ENCODE measurements at places on chromosomes 1 and 21.

DNA sequence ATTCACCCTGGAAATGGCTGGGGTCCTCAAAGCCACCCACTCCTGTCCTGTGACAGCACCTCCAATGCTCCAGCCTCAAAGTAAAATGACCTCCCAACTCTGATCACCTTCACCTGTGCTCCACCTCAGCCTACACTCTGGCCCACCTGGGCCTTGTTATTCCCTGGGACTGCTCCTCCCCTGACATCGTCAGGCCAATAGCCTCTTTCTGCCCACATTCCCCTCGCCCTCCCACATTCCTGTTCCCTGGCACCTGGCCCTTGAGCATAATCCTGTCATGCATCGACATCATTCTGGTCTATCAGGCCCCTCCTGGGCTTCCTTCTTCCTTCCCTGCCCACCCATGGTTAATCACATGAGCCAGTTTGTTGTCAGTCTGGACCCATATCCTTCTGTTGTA is 13.2 kb upstream of the BCAR3 start:
- no peak for DNase-seq

DNA sequence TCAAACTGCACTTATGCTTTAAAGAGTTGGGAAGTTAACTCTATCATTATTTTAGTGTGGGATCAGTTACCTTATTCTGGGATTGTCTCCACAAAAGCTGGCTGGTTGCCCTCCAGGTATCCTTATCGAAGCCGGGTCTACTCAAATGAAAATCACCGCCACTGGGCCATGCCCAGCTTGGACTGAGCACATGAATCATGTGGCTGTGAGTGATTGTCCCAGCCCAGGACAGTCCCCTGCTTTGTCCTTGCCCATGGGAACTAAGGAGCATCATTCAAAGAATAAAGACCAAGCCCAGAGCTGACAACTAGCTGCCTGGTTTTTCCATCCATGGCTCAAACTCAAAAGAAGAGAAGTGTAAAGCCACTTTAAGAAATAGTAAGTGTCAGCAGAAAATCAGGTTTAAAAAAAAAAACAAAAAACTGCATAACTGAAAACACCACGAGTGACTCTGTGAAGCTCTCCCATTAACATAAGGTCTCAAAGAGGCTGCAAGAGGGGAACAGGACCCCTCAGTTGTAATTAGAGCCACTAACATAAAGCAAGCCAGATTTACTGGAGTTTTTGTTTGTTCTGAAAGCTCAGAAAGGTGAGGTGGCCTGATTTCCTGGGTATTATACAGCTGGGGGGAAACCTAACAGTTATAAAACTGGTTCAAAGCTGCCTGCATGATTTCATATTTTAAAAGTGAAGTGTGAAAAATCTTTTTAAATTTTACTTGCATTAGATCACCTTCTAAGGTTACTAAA is 91.5 kb downstream of the KIF14 start:
- no peak for DNase-seq

DNA sequence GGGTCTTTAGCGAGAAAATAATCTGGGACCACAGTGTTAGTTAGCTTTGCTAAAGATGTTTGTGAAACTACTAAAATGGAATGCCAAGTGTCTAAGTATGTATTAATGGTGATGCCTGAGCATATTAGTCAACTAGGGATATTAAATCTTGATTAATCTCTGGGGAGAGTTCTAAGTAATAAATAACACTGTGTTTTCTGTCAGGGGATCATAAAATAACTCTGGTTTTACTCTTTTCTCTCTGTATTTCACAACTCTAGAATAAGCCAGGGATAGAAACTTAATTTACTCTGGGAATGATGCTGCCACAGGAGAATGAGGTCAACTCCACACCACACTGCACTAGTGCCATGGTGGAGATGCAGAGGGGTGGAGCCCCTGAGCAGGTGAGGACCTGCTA is 399.2 kb downstream of the PTBP2 start:
- DNase-seq = no peak

GRCh38 chr21:38820471-38821239 is 14.9 kb downstream of the ETS2 start:
- DNase-seq = no peak

- peak; percentile 49 for DNase-seq
These were observed at the start of gene PIK3CD for GRCh38 chr1:9651565-9652378. Gene PIK3CD, plus strand, starts transcription at chr1:9651731. Its CDS starts 58,725 bp downstream, at chr1:9710456.

DNA sequence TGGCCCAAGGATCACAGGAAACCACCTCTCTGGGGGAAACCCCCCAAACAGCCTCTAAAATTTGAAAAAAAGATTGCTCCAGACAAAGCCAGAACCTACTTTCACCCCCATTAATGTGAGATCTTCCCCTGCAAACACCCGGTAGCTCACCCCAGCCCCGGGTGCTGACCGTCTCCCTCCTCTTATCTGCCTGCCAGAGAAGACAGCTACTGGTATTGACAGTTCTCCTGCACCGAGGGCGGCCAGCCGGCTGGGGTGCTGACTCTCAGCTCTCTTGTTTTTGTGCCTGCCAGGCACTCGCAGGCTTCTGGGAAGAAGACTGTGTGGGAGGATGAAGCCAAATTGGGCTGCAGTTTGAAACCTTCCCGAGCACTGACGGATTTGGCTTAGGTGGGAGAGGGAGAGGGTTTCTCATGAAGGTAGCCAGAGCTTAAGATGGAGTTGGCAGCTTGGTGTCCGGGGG is 48.2 kb downstream of the RASSF5 start:
- DNase-seq = peak; percentile 61

- peak; percentile 47 for DNase-seq
These were observed 10.4 kb upstream of the PPT1 start for GRCh38 chr1:40107290-40107959.

DNA sequence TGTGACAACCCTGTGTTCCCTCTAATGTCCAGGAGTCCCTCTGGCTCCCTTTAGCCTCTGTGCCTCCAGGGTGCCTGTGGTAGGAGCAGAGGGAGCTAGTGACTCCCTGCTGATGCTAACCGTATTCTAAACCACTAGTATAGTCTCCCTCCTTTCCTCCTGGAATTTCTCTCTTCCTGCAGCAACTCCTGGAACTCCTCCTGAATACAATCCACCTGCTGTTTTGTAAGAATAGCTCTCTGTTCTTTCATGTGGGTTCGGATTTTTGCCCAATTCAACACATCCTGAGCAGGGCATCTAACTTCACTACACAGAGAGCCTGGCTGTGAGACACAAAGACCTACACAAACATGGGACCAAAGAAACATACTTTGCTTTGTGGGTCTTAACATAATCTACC is 107.9 kb downstream of the RUNX1 start:
- DNase-seq = no peak

- peak; percentile 83 for DNase-seq
These were observed 35.8 kb upstream of the H6PD start for GRCh38 chr1:9198538-9199361.

DNA sequence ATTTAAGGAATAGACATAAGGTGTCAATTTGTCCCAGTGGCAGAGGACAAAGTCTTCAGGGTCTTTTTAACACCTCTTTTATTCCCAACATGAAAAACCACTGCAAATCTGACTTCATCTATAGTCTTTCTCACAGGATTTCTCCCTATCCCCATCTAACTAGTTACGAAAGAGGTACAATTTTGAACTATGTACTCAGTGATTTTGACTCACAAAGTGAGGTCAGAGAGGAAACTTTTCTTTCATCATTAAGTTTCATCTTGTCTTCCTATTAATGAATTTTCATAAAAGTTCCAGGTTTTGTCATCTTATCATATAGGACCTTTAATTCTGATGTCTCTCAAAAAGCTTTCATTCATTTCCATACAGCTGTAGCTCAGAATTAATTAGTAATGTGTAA is 63.3 kb downstream of the ASH1L start:
- no peak for DNase-seq

DNA sequence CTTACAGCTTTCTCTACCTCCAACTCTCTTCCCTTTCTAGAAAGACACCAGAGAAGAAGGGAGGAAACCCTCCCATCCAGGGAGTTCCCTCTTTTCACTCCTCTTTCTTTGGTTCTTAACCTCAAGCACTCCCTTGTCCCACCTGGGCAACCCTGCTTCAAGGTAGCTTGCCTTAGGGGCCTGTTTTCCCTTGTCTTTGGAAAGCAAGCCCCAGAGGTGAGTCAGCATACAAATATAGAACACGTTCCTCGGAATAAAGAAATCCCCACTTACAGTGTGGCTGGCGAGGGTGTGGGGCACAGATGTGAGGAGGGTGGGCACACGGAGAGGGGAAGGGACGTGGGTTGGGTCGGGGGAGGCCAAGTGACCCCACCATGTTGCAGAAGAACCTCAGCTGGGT is 26.1 kb upstream of the KCNE2 start:
- no peak for DNase-seq

- peak; percentile 76 for DNase-seq
These were observed at the start of gene IL19 for GRCh38 chr1:206770531-206771337. Gene IL19, plus strand, starts transcription at chr1:206770773. Its CDS starts 65,890 bp downstream, at chr1:206836663.

DNA sequence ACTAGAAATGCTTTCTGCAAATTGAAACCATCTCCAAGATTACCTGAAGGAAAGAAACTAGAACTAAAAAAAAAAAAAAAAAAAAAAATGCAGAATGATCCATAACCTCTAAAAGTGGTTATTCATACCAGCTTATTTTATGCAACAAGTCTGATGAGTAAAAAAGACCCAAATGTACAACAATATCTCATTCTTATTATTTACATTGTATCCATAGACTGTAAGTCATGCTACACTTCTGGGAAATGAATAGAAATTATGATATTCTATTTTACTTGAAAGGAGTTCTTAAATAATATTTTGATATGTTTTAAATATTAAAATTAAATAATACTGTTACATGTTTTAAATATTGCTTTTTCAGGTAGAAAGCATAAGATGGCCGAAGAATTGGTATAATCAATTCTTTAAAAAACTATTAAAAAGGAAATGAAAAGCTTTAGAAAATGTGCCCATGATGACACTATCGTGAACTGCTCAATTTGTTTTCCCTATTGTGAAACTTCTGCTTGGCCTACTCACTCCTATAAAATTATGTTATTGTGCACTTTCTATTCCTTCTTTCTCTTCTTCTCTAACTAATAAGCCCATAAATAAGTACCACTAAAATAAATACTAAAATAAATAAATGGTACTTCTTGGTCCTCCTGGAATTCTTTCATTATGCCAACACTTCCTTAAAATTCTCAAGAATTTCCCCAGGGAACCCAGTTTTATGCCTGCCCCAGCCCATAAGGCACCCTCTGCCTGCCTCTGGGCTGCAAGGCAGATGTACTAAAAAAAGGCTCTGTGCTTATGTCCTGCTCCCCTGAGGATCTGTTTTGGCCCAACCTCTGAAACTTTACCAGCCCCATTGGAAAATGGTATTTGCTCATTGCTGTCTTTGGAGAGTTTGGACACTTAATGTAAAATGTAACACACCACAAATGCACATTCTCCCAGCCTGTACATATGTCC is 18.1 kb downstream of the SAMSN1 start:
- DNase-seq = no peak

- no peak for DNase-seq
These were observed 45.4 kb downstream of the SELENOF start for GRCh38 chr1:86868477-86868876.

- DNase-seq = no peak
These were observed 986 bp upstream of the RNF186 start for GRCh38 chr1:19815801-19816736.

DNA sequence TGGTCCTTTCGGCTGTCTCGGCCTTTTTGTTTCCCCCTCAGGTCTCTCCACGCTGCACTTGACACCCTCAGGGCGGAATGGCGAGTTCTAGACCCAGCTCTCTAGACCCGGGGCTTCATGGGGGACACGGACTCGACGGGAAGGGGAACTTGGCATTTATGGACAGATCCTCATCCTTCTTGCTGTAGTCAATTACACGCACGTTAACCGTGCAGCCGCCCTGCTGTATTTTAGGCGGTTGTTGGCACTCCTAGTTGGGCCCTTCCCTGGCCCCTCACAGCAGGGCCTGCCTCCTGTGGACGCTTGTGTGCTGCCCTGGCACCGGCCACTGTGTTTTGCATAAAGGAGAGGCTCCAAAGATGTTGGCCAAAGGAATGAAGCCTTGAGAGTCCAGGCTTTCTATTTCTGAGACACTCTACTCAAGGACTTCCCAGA is 558 bp upstream of the BTG3 start:
- DNase-seq = no peak

DNA sequence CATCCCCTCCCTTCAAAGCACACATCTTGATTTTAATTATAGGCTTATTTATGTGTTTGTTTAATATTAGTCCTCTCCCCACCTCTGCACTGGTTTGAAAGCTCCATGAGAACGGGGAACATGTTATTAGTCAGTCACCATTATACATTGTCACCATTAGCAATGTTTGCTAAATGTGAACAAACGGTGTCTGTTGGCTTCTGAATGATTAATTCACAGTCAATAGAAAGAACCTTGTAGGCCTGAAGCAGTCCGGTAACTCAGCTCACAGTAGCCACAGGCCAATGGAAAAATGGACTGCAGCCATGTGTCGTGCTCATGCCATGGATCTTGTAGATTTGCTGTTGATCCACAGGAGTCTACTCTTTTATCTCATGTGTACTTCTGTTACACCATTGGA is 49.7 kb upstream of the NHLH2 start:
- DNase-seq = no peak

DNA sequence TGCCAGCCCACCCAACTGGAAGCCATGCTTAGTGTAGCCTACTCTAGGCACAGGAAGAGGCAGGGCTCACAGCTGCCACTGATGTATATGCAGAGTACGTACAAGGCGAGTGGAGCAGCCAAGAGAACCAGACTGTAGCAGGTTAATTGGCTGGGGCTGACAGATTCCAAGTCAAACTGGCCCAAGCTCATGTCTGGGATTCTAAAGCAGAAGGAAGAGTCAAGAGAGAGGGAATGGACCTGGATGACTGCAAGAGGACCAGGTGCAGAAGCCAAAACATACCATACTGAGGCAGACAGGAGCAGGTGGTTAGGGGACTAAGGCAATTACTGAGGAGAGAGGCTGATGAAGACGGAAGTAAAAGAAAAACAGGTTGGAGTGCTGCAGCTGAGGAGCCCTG is 51.3 kb upstream of the LRRN2 start:
- DNase-seq = no peak

GRCh38 chr1:209749205-209749604 is 6.6 kb upstream of the TRAF3IP3 start:
- DNase-seq = no peak

Measured in ELF-1 (cell line).